ENCODE measurements at places on chromosomes 1 and 21.

- no peak for DNase-seq
Observed at GRCh38 chr1:55827350-55827749, 612.2 kb upstream of the USP24 start.

DNA sequence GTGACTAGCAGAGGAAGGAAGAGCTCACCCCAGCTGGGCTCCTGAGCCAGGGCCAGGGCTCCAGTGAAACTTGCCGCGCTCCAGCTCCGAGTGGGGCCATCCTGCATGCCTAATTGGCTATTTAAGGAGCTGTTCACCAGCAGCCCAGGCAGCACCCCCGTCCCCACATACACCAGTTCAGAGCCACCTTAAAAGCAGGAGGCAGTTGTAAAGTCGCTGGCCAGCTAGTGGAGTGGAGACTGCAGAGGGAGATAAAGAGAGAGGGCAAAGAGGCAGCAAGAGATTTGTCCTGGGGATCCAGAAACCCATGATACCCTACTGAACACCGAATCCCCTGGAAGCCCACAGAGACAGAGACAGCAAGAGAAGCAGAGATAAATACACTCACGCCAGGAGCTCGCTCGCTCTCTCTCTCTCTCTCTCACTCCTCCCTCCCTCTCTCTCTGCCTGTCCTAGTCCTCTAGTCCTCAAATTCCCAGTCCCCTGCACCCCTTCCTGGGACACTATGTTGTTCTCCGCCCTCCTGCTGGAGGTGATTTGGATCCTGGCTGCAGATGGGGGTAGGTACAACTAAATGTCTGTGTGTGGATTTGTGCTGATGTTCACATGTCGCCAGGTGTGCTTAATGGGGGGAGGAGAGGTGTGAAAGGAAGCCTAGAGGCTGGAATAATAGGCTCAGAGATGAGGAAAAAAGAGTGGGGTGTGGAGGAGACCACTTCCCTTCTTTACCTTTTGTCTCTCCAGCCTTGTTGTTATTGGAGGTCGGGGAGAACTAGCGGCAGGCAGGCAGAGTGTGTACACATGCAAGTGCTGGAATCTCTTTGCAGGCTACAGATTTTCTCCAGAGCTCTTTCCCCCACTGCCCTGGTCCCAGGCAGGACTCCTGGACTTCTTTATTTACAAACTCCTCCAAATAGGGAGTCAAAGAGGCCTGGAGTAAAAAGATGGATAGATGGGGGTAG is at the start of gene CA14:
CA14 (plus strand) TSS at position 151 of the 962 bp plus-strand sequence; CDS start at position 506, 355 bp downstream.
- DNase-seq: no peak

GRCh38 chr1:178397678-178398077 is 99.1 kb downstream of the CLEC20A start:
- peak; percentile 75 for DNase-seq

GRCh38 chr1:163054181-163054591 is 15.0 kb upstream of the RGS4 start:
- DNase-seq: no peak

DNA sequence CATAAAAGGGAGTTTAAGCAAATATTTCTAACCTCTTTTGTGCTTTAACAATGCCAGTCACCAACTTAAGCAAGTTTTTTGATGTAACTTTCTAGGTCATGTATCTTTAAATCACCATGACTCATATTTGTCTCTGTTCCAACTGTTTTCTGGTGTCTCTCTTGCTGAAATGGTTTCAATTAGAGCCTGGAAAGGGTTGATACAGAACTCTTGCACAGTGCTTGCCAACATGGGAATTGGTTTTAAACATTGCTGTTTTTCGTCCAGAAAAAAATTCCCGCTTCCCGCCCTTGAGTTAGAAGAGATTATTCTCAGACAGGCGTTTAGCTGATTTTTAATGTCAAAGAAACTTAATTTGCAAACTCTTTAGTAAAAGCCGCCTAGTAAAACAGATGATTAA is 46.4 kb upstream of the SLC22A15 start:
- no peak for DNase-seq

DNA sequence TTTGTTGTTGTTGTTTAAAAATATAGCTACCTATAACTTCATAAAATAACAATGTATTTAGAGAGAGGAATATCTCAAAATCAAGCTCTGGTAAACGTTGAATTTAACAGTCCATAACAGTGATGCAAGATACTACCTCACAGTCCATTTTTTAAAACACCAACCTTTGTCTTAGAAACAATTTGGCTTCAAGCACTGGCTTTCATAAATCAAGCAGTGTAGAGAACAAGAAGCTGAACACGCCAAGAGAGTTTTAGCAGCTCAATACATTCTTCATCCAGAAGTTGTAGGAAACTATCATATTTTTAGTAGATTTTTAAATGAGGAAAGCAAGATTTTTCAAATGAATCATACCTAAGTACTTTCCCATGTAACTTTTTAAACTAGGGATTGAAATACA is 334.3 kb upstream of the ADAMTS5 start:
- DNase-seq: no peak

- DNase-seq: no peak
Observed at GRCh38 chr1:234999513-234999940, 129.1 kb downstream of the TOMM20 start.

DNA sequence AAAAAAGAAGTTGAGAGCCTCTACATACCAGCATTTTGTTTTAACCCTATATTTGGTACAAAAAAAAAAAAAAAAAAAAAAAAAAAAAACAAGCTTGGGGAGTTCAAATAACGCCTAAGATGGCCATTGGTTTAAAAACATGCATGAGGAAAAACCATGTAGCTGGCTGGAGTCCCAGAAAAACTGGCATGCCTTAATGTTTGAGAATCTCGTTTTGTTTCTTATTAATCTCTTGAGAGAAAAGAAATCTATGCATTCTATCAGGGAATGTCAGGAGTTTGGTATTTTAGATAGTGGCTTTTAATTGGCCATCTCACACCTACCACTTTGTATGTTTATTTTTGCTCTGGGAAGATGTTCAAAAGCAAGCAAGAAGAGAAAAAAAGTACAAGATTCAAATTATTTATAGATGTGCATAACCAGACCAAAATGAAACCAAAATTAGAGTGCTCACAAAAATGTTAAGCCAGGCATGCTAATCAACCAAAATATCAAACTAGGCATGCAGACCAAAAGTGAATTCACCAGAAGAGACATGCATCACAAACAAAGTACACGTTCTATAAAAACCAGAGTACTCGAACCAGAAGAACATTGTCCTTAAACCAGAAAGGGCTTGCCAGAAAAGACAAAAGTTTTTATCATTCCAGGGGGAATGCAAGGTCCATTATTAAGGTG is 156.6 kb downstream of the AK5 start:
- DNase-seq: peak; percentile 20

GRCh38 chr1:217660353-217661062 is 29.4 kb downstream of the SPATA17 start:
- peak; percentile 100 for DNase-seq

GRCh38 chr1:151005729-151006319 is 878 bp downstream of the MINDY1 start:
- DNase-seq: no peak

- DNase-seq: peak; percentile 48
Observed at GRCh38 chr1:52365071-52365745, 797 bp downstream of the CC2D1B start.

- DNase-seq: peak; percentile 99
Observed at GRCh38 chr1:67570486-67571143, 114.4 kb upstream of the GADD45A start.

GRCh38 chr21:38773099-38774061 is 32.3 kb upstream of the ETS2 start:
- peak; percentile 91 for DNase-seq

DNA sequence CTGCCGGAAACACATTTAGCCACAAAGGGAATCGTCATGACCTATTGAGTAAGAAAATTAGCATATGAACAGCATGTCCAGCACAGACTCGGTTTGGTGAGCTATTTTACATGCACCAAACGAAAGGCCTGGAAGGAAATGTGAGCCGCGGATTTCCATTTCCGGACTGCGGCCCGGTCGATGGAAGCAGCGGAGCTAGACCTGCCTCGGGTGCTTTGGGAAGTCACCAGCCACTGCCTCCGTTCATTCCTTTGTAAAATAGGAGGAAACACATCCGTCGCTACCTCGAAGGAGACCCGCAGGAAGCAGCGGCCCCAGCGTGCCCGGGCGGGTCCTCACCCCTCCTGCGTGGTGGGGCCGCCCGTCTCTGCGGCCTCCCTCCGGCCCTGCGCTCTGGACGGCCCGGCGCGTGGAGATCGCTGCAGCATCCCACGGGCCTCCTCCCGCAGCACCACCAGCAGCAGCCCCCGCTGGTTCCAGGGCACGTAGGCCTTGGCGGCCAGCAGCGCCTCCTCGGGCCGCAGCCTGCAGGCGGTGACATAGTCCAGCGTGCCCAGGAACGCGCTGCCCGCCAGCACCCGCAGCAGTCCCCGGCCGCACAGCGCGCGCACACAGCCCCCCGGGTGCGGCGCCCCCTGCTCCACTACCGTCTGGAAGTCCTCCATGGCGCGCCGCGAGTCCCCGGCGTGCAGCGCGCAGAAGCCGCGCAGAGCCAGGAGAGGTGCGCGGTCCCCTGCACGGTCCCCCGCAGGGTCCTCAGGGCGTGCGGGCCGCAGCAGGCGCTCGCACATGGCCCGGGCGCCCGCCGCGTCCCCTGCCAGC is 12.1 kb downstream of the TTC34 start:
- no peak for DNase-seq

DNA sequence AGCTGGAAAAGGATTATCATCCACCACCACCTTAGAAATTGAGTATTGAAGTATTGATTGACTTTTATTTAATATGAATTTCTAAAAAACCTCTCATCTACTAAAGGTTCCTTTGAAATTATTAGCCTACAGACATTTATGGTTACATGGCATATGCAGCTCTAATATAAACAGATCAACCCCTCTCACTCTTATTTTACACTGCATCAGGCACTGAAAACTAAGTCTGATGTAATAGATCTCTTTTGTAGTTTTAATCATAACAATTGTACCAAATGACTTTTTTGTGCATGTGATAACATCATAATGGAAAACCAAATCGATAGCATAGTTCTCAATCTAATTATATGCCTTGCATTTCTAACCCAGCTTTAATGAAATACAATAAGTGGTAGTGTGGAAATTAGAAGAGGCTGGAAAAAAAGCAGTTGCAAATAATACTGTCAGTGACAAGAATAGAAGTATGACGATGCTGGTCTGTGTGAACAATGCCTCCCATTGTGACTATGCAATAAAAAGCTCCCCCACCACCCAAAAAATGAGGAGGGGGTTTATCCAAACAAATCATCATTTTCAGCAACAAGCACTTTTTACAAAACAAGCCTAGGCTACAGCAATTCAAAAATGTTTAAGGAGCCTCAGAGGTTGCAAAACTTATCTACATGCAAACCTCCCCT is 426.5 kb upstream of the NFIA start:
- no peak for DNase-seq

- no peak for DNase-seq
Observed at GRCh38 chr1:116733476-116734365, 20.5 kb upstream of the CD2 start.

DNA sequence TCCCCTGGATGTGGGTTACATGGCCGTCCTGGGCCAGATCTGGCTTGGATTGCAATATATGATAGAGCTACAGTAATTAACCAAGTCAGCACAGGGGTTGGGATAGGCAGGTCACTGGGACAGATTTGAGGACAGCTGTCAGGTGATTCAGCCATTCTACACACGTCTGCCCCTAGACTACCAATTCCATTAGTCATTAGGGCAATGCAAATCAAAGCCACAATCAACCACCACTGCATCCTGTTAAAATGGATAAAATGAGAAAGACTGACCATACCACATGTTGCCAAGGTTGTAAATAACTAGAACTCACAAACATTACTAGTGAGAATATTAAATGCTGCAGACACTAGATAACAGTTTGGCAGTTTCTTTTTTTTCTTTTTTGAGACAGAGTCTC is 16.0 kb downstream of the C21orf58 start:
- DNase-seq: peak; percentile 72

Data from foreskin keratinocyte (primary cell).